ENCODE measurements at places on chromosomes 12 and 14.

GRCh38 chr14:30085943-30086342, 158.3 kb upstream of the PRKD1 start:
- DNase-seq = no peak

DNA sequence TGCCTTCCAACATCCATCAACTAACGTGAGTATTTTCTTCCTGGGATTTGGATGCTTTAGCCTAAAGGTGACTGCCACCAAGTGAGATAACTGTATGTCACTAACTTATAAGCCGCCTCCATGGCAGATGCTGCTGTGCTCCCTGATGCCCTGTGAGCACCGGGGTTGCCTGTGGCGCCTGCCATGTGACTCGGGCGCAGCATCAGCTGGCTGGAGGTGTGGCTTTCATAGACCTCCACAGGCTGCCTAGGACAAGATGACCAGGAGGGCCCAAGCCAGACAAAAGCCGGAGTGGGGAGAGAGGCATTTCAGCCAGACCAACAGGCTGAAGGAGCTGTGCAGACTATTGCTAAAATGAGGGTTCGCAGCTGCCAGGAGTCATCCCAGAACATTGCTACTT, 55.7 kb downstream of the ANAPC7 start:
- DNase-seq = no peak

- DNase-seq = no peak
Observed at GRCh38 chr12:24913130-24913529, 35.8 kb downstream of the BCAT1 start.

DNA sequence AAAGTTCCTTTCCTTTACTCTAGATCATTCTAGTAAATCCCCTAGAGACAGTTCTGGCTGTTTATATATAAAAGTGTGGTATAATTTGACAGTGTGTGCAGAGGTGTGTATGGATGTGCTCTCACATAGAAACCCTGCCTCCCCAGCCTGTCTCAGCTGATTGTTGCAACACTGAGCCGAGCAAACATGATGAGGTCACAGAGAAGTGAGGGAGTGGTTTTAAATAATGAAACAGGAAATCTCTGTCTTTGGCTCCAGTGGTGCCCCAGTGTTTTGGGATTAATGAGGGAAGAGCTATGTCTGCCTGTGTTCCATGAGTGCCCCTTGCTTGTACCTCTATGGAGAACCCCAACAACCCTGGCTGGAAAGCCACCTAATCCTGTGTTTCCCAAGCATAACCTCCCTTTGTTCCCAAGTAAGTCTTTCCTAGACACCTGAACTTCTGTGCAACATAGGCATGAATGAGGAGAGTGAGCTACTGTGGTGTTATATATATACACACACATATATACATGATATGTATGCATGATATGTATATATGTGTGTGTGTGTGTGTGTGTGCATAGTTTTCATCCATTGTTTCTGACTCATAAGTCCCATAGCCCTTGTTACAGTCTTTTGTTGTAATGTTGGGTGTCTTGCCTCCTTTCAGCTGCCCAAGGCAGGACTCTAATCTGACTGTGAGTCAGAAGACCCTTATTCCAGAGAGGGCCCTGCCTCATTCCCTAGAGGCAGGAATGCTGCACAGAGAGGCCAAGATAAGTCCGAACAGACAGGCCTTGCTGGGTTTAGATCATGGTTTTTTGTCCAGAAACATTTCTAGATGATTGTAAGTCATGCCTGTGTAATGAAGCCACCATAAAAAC, 18.0 kb downstream of the TRAF3 start:
- DNase-seq = no peak

DNA sequence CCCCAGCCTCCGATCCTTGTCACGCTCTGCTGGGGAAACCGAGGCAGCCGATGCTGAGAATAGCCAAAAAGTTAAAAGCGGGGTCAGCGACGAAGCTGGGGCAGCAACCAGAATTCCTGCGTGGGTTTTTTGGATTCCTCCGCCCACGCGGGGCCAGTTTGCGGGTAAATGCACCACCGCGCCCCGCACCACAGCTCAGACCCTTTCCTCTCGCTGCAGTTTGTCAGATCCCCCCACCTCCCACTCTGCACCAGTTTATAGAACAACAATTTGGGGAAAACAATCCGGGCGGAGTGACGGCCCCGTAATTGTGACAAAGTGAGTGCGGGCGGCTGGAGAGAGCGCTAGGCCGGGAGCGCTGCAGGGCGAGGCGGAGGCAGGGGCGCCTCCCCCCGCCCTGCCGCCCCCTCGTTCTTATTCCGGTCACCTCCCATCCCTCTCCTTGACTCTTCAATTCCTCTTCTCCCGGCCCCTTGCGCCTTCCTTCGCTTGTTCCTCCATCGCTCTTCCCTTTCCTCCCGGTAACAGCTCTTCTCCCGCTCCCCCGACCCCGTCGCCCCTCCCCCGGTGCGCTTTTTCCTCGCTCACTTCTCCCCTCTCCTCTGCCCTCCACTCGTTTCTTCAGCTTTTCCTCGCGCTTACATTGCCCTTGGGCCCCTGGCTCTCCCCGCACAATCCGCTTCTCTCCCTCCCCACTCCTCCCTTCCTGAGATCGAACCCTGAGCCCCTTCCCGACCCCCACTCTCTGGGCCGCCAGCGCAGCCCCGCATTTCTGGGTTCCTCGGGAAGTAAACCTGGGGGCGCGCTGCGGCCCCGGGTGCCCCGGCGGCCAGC, 646 bp upstream of the DNAJC22 start:
- no peak for DNase-seq

- no peak for DNase-seq
Observed at GRCh38 chr14:63938198-63939005, 85.6 kb downstream of the SYNE2 start.

DNA sequence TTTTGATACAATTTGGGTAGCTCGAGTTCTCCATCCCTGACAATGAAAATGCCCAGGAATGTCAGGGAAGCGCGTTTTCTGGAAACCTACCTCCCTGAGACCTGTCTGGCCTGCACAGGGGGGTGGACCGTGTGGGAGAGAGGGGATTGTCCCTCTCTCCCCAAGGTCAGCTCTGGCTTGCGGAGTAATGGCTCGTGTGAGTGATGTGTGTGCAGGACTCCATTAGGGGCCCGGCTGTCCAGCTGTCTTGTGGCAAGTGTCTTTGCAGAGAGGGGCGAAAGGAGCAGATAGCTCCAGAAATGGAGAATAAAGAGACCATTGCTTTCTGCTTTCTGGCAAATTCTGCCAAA, 215.3 kb downstream of the CHST11 start:
- no peak for DNase-seq

DNA sequence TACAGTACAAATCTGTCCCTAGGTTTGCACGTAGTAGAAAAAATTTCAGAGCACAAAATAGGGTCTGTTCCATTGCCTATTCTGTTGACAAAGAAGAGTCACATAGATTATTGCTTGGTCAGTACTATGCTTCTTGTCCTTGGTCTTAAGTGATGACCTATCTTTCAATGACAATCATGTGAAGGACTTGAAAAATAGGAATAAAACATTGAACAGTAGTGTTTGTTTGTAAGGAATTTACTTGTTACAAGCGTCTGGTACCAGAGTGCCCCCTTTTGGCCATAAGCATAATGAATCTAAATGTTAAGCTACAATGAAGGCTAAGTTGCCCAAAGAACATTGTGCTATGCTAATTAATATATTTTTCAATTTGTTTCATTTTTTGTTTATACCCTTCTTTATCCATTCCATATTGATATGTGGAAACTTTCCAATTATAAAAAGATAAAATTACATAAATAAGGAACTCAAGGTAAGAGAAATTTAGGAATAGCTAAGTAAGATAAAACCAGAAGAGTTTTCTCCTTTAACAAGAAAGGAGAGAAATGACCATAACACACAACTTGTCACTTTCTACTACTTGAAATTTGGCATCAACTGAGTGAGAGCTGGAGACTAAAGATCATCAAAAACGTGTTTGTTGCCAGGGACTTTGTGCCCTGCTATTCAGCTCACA, 204.7 kb downstream of the EPS8 start:
- DNase-seq = no peak

GRCh38 chr12:53207042-53207441, at the start of gene ITGB7:
TSS of gene ITGB7 (minus strand) at chr12:53207251. CDS start at chr12:53200443, 6,808 bp downstream.
- no peak for DNase-seq

DNA sequence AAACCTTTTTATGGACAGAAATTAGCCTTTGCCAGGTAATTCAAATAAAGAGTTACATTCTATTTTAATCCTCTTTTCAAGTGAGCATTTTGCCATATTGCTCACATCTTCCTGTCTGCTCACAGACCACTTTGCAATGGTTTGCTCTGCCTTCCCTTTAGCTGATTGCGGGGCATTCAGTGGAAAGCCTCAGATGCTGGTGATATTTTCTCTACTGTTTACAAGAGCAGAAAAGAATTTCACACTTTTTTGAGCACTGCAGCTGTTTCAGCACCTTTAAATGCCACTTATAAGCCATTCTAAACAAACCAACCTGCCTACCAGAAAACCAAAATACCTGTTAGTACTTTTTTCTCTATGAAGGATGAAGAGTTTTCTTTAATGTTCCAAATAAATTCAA, 195.7 kb upstream of the LRIG3 start:
- DNase-seq = no peak

DNA sequence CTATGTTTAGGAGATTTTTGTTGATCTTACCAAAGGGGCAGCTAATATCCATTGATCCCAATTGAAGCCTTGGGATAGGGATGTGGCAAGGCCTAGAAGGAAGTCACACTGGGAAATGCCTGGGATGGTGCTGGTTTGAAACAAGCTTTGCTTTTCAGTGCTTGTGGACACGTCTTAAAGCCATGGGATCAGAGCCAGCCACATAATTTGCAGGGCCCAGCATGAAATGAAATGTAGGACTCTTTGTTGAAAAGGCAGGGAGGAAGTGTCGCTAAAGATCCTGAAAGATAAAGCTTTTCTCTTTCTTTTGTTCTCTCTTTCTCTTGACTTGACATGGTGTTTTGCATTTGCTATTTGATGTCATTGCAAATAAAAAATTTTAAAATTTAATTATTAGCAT, 5.0 kb downstream of the TTC9 start:
- DNase-seq = no peak

DNA sequence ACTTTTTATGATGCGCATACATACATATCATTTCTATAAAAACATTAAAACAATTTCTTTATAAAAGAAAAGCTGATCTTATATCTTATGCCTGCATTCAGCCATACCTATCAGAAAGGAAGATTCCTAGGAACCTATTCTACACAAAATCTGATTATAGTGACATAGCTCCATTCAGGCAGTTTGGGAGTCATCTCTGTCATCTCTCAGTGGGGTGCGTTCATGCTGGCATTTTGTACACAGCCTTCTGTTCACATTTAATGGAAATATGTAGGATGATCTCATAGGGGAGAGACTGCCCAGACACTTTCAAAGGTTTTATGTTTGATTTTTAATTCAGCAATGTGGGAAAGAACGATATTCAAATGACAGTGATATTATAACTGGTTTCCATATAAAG, 52.9 kb downstream of the ATL1 start:
- no peak for DNase-seq

- DNase-seq = no peak
Observed at GRCh38 chr12:94916663-94917062, 86.8 kb downstream of the NDUFA12 start.

- DNase-seq = no peak
Observed at GRCh38 chr14:80455031-80455430, 243.7 kb upstream of the DIO2 start.

GRCh38 chr14:97458661-97459579, 661.7 kb downstream of the VRK1 start:
- peak; percentile 49 for DNase-seq

DNA sequence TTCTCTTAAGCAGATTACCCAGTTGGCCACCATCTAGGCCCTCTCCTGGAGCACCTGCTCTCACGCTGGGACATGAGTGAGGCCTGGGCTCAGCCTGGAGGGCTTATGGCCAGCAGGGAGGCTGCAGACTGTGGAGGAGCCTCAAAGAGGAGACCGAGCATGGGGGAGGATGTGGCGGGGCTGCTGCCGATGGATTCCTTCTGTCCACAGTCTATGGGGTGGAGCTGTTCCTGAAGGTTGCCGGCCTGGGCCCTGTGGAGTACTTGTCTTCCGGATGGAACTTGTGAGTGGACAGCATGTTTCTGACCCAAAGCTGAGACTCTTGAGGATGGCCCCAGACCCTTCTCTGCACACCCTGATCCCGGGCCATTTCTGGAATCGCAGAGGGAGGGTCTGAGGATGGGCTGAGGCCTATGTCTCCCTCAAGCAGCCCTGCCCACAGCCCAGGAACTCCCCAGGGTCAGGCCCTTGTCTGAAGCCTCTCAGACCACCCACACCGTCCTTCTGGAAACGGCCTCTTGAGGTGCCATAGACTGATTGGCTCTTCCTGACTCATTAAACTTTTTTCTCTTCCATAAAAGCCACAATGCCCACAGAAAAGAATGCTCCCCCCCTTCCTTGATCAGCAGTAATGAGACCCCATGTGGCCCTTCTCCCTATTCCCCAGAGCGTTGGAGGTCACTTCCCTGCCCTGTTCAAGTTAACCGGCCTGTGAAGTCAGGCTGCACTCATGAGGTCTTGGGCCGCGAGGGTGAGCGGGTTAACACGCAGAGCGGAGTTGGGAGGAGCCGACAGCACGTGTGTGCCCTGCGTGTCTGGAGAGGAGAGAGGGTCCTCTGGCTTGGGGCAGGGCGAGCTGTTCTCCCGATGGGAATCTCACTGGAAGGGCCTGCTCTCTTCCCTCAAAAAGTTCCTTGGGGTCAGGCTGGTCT, 49.0 kb downstream of the SLC8B1 start:
- no peak for DNase-seq

- DNase-seq = no peak
Observed at GRCh38 chr14:40133463-40133862, 701.2 kb upstream of the FBXO33 start.

- no peak for DNase-seq
Observed at GRCh38 chr12:108337235-108338223, 1.6 kb downstream of the CMKLR1 start.

- DNase-seq = no peak
Observed at GRCh38 chr12:65835256-65835655, 11.0 kb downstream of the HMGA2 start.

DNA sequence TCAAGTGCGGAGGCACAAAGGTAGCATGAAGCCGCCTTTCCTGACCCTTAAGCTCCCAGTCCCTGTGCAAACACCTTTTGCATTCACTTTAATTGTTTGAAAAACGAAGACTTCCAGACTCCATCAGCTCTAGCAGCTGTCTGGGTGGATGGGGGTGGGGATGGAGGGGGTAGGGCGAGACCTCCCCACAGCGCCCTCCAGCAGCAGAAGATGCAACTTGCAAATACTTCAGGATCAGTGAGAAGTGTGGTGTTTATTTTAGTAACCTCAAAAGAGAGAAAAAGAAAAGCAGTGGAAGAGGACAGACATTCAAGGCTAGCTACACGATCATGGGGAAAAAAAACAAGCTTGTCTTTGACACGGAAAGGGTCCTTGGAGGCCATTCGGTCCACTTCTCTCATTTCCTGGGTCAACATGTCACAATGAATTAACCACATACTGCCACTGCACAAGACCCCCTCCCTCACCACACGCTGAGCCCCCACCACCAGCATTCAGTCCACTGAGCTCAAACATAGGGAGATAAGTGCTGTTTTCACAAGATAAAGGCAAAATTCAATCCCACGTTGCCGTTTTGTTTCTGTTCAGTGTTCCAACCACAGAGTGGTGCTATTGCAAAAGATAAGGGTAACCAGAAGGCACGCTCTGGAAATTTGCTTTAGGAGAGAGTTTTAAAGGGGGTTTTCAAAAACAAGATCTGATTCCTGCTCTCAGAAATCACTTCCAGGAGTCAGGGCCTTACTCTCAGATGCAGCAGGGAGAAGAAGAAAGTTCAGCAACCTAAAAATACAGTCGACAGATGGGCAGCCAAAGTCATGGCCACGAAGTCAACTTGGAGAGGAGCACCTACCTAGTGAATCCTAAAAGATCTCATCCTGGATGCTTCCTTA, 3.3 kb upstream of the NTF3 start:
- DNase-seq = peak; percentile 37

- DNase-seq = no peak
Observed at GRCh38 chr14:92638266-92638665, 110.2 kb downstream of the LGMN start.

GRCh38 chr12:12327802-12328201, 22.2 kb downstream of the MANSC1 start:
- peak; percentile 78 for DNase-seq

Measured in hippocampal formation (tissue), 2 donors.